ENCODE measurements at places on chromosomes 11 and 22.

DNA sequence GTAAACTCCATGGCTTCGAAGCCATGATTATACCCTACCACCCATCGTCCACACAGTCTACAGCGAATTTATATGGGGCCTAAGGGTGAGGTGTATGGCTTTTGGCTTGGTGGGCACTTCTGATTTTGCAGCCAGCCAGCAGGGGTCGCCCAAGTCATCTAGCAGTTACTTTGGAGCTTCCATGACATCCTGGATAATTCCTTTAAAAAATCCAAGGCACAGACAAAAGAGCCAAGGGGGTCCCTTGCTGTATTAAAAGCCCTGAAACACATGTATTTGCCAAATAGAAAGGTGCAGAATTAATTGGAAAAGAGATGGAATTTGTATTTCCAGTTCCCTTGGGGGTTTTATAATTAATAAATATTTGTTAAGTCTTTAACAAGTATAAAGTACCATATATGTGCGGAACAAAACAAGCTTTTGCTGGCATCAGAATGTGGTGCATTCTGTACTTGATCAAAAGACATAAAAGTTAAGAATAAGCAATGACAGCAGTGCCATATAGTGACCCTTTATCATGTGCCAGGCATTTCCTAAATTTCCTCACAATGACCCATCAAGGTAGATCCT lies 132.8 kb upstream of the PITPNB start:
- no peak for DNase-seq

DNA sequence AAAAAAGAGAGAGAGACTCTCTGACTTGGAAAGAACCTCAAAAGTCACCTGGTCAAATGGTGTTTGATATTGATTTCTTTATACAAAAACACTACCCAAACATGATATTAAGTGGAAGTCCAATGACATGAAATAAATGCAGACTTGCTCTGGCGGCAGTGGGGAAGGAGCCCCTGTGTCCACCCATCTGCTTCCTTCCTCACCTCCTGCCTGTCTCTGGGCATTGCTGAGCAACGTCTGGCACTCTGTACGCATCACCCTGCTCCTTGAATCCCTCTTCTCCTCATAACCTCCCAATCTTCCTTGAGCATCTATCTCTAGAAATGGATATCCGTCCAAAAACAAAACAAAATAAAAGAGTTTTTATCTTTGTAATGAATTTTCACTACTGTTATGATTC lies 39.9 kb upstream of the GRAMD1B start:
- DNase-seq: no peak

DNA sequence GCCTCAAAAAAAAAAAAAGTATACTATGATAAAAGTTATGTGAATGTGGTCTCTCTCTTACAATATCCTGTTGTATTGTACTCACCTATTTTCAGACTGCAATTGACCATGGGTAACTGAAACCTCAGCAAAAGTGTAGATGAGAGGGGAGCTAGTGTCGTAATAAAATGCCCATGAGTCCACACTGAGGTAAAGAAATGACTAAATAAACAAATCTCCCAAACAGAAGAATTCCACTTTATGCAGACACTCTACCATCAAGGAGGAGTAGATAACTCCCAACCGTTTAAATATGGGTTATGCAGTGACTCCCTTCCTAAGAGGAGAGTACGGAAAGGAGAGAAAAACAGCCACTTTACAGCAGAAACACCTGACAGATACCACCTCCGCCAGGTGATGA lies 14.6 kb downstream of the GNB1L start:
- no peak for DNase-seq

- no peak for DNase-seq
These were observed 66.1 kb downstream of the SCN3B start for GRCh38 chr11:123588117-123588863.

DNA sequence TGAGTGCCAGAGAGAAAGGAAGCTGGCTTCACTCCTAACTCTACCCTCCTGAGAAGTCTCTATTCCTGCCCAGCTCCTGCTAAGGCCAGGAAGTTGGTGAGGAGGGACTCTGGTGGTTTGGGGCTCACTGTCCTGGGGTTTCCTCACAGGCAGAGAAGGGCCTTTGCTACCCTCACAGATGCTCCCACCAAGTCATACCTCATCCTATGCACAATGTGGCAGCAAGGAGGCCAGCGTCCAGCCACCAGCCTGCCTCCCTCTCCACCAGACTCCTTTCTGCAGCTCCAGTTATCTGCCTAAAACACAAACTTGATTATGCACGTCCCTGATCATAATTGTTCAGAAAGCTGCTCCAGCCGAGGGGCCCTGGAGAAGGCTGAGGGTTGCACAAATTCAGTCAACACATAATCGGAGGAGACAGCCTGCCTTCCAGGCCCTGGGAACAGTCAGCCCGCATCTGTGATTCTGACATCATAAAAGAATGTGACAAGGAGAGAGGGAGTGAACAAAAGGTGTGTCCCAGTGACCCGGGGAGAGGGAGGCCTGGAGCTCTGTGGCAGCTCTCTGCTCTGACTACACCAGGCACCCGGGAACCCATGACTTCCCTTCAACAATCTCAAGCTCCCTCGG lies 28.8 kb downstream of the DKK3 start:
- DNase-seq: no peak

DNA sequence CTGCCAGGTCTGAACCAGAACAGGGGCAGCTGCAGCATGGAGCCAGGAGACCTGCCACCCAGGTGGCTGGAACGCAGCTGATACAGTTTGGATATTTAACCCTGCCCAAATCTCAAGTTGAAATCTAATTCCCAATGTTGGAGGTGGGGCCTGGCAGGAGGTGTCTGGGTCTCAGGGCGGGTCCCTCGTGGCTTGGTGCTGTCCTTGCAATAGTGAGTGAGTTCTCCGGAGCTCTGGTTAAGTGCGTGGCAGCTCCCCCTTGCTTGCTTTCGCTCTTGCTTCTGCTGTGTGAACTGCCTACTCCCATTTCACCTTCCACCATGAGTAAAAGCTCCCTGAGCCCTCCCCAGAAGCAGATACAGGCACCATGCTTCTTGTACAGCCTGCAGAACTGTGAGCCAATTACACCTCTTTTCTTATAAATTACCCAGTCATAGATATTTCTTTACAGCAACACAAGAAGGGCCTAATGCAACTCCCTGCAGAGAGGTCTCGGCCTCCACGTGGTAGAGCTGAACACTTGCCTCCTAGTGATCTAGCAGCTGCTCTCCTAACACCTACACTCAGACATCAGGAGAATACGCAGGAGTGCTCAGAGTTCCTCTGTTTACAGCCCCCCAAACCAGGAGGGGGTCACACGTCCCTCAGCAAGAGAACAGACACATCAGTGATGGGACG lies 203.7 kb downstream of the CTTN start:
- DNase-seq: no peak

All from T-helper 9 cell (primary cell).